ENCODE measurements at places on chromosomes 2 and 18.

DNA sequence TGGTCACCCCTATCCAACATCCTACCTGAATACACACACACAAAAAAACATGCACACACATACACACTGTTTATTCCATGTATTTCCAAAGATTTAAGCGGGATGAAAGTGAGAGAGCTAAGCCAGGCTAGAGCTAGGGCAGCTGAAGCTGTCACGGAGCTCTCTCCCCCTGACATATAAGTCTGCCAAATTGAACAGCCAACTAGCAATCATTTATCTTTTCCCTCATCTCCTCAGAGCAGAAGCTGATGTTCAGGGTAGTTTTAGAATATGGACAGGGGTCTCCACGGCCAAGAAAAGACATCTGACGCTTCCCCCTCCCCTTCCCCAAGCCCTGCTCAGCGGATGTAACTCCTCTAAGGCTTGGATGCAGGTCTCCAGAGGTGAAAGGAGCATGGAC, 171.6 kb downstream of the GRB14 start:
- DNase-seq: no peak

DNA sequence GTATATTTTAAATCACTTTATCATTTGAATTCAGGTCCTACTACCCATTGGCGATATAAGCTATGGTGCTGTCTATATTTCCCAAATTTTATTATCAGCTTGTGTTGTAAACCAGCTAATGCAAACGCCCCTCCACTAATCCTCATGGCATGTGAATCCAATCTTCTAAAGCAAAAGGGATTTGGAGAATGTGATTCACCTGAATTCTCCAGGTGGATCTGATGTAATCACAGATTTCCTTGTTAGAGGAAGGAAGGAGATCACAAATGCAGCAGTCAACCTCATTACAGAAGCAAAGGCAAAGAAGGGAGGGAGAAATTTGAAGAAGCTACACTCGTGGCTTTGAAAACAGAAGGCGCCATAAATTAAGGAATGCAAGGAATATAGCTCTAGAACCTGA, 431.1 kb upstream of the CDH19 start:
- DNase-seq: no peak

GRCh38 chr2:44498551-44498950, 136.8 kb downstream of the CAMKMT start:
- no peak for DNase-seq

- DNase-seq: no peak
Measured at GRCh38 chr2:108403494-108403893, 25.7 kb downstream of the SULT1C4 start.
